ENCODE measurements at places on chromosomes 7 and 10.

- no peak for DNase-seq
Observed at GRCh38 chr7:157079116-157079515, 59.6 kb upstream of the UBE3C start.

DNA sequence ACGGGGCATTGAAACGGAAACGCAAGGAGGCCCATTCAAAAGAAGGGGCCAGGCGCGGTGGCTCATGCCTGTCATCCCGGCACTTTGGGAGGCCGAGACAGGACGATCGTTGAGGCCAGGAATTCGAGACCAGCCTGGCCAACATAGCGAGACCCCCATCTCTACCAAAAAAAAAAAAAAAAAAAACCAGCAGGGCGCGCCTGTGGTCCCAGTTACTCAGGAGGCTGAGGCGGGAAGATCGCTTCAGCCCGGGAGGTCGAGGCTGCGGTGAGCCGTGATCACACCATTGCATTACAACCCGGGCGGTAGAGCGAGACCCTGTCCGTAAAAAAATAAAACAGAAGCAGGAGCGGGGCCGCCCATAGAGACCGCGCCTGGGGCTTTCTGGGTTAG lies 396 bp downstream of the PSMG3 start:
- DNase-seq, result no peak

DNA sequence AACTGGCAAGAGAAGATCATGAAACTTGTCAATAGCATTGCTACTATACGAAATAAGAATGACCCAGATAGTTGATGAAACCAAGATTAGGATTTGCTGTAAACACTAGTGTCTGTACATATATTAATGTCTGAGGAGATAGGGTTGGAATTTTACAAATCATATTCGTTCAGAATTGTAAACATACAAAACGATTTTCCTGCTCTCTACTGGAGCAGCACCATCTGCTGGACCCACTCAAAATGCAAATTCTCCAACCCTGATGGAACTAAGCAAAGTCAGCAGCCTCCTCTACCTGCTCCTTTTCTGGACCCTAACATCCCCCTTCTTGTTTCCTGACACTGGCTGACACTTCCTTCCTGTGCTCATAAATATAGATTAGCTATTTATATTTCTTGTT lies 29.4 kb upstream of the SGMS1 start:
- no peak for DNase-seq

- DNase-seq, result no peak
Observed at GRCh38 chr10:43057231-43057711, 19.6 kb upstream of the RET start.

DNA sequence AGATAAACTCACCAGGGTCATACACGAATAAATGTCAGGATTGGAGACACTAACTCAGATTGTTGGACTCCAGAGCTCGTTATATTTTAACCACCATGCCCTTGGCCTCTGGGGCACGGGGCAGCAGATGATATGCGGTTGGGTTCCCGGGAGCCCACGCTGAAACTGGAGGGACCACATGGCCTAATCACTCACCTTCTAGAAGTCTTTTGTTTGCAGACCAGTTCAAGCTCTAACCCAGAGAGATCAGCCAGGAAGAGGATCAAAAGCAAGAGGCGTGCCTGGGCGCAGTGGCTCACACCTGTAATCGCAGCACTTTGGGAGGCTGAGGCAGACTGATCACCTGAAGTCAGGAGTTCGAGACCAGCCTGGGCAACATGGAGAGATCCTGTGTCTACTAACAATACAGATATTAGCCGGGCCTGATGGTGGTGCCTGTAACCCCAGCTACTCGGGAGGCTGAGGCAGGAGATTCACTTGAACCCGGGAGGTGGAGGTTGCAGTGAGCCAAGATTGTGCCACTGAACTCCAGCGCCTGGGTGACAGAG lies 42.6 kb upstream of the ECHDC3 start:
- DNase-seq, result no peak

- no peak for DNase-seq
Observed at GRCh38 chr7:120799147-120799546, 58.8 kb downstream of the TSPAN12 start.

- no peak for DNase-seq
Observed at GRCh38 chr10:70920519-70920918, 32.2 kb upstream of the PCBD1 start.

Measured in activated CD8-positive, alpha-beta memory T cell treated with anti-CD3 and anti-CD28 coated beads for 1 hour (primary cell).